ENCODE measurements at places on chromosomes 2 and 18.

DNA sequence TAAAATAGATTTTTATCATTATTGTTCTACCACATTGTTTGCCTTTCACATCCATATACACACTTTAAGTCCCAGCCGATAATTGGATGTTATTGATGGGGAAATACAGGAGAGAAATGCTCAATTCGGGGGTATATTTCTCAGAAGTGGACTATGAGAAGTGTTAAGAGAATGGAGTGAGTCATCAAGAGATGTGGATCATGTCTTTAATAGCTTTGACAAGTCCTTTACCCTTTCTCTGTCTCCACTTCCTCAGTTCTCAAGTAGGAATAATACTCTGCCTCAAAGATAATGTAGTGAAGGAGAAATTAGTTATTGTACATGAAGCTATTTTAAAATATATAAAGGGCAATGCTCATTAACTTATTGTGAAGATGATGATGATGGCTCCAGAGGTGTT, 1017.6 kb upstream of the PIK3C3 start:
- DNase-seq: no peak

DNA sequence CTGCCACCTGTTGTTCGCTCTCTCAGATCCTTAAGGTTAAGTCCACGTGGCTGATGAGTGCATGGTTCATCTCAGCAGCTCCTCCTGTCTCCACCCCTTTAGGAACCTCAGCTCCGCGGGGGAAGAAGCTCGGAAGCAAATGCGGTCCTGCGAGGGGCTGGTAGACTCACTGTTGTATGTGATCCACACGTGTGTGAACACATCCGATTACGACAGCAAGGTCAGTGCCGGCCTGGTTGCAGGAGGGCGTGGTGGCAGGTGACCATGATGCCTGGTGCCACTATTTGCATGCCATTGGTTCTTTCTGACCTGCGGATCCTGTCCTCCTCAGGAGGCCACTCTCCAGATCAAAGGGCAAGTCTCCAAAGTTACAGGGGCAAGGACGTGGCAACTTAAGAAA, 133.9 kb upstream of the DAPL1 start:
- DNase-seq: no peak

- DNase-seq: no peak
Measured at GRCh38 chr2:162116352-162116751, 35.7 kb downstream of the GCG start.

DNA sequence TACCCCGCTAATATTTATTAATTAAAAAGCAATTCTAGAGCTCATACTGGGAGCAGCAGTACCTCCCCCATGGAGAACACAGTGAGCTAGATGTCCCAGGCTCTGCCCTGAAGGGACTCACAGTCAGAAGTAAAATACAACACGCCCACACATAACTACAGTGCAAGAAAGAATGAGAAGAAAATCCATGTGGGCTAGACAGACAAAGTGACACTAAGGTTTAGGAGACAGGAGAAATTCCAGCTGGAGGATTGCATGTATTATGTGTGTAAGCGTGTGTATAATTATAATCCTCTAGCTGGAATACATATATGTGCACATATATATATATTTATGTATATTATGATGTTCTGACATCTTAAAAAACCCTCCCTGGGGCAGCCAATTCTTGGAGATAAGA, 15.7 kb downstream of the SOWAHC start:
- DNase-seq: no peak

- no peak for DNase-seq
Measured at GRCh38 chr18:77346208-77346810, 96.7 kb downstream of the GALR1 start.

DNA sequence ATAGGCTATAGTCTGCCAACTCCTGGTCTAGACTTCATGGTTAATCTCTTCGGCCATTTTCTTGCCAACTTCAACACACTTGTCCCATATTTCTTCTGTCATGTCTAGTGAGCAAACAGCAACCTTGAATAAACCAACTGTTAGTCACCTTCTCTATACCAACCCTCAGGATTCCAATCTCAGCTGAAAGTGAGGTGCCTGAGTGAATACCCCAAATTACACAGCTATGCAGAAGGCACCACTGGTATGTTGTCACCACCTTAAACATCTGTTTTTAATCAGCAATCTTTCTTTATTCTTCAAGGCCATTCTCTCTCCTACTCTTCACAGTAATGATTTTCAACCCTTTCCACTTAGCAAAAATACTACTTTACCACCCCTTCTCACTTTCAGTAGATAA, 39.3 kb downstream of the THOC1 start:
- DNase-seq: no peak

All from left renal pelvis (tissue), 4 donors.